ENCODE measurements at places on chromosomes 11 and 22.

- no peak for DNase-seq
These were observed 11.1 kb upstream of the MPZL2 start for GRCh38 chr11:118275176-118275575.

DNA sequence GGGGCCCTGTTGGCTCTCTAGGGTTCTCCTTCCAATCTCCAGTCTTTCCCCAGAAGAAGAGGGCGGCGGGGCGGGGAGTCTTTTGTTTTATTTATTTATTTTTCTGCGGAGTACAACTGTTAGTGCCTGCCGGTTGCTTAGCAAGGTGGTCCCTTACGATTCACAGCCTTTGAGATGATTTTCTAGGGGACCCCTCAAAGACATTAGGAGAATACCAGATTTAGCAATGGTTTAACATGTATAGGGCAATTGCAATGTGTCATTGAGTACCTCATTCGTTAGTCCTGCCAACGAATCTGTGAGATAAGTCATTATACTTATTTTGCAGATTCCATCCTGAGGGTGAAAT is 307 bp upstream of the MRPL16 start:
- no peak for DNase-seq

GRCh38 chr11:128653801-128654231 is 40.1 kb upstream of the FLI1 start:
- DNase-seq = no peak

DNA sequence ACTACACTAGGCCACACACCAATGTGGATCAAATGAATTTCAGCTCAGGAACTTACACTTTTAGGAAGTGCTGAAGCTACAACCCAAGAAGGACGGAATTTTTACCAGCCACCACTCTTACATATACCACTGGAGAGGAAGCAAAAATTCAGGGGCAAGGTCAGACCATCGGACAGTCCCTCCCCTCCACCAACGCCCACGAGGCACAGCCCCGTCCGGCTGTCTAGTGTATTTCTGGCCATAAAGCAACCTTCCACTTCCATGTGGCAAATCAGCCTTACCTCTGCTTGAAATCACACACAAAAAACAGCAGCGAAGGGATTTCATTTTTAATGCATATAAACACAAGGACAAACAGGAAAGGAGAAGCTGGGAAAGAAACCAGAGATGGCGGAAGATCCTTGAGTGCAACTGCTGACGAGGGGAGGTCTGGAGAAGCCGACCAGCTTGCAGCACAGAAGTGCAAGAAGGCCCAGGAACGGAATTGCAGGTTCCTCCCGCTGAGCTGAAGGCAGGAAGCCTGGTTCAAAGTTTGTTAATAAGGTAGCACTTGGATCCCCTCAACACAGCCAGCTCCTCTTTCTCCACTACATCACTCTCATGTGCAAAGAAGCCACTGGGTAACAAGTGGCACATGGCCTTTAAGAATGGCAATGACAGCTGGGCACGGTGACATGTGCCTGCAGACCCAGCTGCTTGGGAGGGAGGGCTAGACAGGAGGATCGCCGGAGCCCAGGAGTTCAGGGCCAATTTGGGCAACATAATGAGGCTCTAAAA is 71.5 kb downstream of the SHANK2 start:
- no peak for DNase-seq

GRCh38 chr22:17903564-17904295 is 120.6 kb downstream of the MICAL3 start:
- peak; percentile 27 for DNase-seq

- no peak for DNase-seq
These were observed 67.3 kb upstream of the EED start for GRCh38 chr11:86177302-86177701.

- peak; percentile 94 for DNase-seq
These were observed at the start of gene TOB2 for GRCh38 chr22:41446639-41447434. TOB2 (minus strand) TSS chr22:41446801; CDS start chr22:41437345, 9,456 bp downstream.

- DNase-seq = no peak
These were observed 2.6 kb upstream of the UCP3 start for GRCh38 chr11:74011360-74012073.

GRCh38 chr11:27619039-27619574 is 81.1 kb downstream of the BDNF start:
- DNase-seq = no peak

DNA sequence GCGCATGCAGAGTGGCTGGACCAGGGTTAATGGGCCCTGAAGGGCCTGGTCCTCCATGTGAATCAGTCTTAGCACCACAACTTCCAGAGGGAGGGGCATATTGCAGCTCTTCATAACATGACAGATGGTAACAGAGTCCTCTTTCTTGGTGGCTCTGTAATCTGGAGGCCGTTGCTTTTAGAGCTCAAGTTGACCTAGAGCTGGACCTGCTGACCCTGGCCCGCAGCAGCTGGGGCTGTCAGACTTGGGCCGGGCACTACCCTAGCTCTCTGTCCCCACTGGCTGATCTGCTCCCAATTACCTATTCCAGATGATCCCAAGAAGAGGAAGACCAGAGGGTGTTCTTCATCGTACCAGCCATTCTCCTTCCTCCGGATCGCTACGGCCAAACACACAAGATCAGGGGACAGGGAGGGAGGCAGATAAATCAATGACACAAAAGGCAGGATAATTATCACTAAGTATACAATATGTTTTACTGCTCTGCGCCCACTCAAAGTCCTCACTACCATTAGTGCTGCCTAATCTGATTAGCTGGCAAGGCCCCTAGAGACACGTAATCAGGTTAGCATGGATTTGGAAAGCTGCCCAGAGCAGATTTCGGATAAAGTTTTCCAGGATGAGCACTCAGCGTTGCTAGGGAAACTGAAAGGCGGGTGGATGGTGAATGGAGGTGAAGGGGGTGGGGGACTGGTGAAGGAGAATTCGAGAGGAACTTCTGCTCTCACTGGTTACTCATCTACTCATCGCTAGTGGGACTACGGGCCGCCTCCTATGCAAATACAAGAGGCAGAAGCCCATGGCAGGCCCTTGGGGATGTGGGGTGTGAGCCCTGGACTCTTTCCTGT is 64.5 kb upstream of the PHOX2A start:
- DNase-seq = peak; percentile 56

GRCh38 chr22:35467681-35468434 is 67.9 kb downstream of the MCM5 start:
- peak; percentile 64 for DNase-seq

DNA sequence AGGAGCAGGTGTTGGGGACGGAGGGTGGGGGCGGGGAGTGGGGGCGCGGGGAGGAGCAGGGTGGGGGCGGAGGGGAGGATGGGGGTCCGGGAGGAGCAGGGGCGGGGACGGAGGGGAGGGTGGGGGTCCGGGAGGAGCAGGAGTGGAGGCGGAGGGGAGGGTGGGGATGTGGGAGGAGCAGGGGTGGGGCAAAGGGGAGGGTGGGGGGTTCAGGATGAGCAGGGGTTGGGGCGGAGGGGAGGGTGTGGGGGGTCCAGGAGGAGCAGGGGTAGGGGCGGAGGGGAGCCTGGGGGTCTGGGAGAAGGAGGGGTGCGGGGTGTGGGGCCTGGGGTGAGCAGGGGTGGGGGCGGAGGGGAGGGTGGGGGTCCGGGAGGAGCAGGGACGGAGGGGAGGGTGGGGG is 17.1 kb downstream of the CRELD2 start:
- DNase-seq = no peak

DNA sequence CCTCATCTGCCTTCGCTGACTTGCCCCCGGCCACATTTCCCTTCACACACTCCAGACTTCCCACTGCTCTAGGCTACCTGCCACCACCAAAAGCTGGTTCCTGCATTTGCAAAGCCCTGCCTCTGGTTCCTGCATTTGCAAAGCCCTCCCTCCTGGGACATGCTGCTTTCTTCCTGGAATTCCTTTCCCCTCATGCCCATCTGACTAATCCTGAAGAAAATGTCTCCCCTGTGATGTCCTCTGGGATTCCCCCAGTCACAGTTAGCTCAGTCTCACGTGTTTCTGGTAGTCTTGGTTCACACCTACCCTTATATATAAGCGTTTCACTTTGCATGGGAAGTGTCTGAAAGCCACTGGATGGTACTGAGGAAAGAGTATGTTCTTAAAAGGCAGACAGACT is 206.9 kb downstream of the DBX1 start:
- no peak for DNase-seq

- no peak for DNase-seq
These were observed 23.4 kb upstream of the CREB3L1 start for GRCh38 chr11:46254133-46254491.

DNA sequence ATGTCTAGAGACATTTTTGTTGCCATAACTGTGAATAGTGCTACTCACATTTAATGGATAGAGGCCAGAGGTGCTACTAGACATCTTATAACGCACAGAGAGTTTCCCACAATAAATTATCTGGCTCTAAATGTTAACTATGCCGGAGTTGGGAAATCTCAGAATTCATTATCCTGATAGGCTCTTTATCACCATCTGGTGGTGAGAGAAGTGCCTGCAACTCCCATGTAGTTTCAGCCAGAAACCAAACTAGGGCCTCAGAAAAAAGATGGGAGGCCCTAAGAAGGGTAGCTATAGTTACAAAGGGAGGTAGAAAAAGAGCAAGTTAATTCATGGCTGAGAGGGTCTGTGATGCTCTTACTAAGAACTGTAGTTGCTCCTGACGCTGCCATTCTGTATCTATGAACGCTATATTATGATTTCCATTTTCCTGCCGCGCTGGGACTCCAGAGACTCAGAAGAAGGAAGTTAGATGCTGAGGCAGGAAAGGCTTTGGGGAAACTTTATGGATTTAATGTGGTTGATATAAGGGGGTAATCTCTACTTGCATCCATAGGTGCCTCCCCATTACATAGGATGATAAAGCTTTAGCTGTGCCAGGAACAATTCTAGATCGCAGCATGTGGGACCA is 22.9 kb upstream of the MRPL17 start:
- no peak for DNase-seq

GRCh38 chr11:32382339-32383049 is 52.8 kb downstream of the WT1 start:
- no peak for DNase-seq

- DNase-seq = no peak
These were observed 199.8 kb downstream of the MIAT start for GRCh38 chr22:26857169-26857568.

DNA sequence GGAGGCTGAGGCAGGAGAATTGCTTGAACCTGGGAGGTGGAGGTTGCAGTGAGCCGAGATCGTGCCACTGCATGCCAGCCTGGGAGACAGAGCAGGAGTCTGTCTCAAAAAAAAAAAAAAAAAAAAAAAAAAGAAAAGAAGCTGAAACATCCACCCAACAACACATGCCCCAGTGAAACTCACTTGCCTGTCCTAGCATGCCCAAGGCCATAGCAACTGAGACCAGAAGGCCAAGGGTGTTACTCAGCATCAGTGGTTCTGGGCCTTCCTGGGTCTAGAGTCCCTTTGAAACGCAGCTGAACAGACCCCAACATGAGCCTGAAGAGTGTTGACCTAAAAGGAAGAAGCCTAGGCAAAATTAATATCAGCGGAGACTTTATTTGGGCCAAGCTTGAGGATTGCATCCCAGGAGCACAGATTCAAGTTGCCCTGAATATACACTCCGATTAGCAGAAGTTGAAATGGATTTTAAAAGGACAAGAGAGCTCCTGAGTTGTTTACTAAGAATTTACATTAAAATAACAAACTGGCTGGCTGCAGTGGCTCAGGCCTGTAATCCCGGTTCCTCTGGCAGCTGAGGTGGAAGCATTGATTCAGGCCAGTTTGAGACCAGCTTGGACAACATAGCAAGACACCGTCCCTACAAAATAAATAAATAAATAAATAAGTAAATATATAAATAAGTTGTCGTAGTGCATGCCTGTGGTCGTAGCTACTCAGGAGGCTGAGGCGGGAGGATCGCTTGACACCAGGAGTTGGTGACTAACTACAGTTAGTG is 7.0 kb downstream of the PRDX5 start:
- no peak for DNase-seq

DNA sequence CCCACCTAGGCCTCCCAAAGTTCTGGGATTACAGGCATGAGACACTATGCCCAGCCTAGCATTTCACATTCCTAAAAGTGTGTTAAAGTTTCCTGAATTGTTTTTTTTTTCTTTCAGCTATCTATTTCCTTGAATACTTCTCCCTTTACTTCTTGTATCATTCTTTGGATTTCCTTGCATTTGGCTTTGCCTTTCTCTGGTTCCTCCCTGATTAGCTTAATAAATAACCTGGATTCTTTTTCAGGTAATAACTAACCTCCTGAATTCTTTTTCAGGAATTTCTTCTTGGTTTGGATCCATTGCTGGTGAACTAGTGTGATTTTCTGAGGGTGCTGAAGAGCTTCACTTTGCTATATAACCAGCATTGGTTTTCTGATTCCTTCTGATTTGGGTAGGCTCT is 47.9 kb downstream of the MRGPRX2 start:
- DNase-seq = no peak

- peak; percentile 62 for DNase-seq
These were observed 35.7 kb upstream of the DKK3 start for GRCh38 chr11:12043959-12044791.

- no peak for DNase-seq
These were observed 154.3 kb upstream of the RASSF10 start for GRCh38 chr11:12854829-12855228.

GRCh38 chr11:28347371-28347770 is 239.2 kb downstream of the METTL15 start:
- DNase-seq = no peak

DNA sequence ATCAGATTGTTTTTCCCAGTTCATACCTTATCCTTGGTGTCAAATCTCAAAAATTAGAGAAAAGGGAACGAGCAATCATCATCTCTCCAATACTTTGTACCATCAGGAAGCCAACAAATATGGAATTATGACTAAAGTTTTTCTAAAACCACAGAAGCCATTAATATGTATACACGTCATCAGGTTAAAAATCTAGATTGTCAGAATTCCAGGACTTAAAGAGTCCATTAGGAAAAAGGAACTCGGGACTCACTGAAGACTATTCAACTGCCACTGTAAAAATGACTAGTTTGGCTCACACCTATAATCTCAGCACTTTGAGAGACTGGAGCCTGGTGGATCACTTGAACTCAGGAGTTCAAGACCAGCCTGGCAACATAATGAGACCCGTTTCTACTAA is 344.4 kb upstream of the LRRC4C start:
- DNase-seq = no peak

DNA sequence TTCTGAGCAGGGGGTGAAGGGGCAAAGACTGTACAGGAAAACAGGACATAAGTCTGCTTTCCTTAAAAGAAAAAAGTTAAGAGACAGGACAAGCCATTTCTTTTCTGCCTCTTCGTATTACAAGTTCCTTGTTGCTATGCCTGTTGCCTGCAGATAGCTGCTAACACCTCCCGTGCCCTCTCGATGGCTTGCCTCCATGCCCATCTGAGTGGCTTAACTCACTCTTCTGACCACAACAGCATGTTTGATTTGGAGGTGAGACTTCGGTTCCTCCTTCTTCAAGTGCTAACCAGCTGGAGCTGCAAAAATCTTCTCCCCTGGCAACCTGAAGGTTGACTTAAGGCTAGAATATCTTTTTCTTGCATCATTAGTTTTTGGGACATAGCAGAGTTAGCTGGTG is 103.1 kb downstream of the PRR5L start:
- DNase-seq = no peak

Data from nucleus accumbens (tissue), 56 donors.